ENCODE measurements at places on chromosomes 5 and 9.
A peak's percentile ranks its signal among the peaks of the same experiment; 100 is the strongest.

GRCh38 chr9:124258607-124259157 is 933 bp downstream of the NEK6 start:
- DNase-seq = no peak

DNA sequence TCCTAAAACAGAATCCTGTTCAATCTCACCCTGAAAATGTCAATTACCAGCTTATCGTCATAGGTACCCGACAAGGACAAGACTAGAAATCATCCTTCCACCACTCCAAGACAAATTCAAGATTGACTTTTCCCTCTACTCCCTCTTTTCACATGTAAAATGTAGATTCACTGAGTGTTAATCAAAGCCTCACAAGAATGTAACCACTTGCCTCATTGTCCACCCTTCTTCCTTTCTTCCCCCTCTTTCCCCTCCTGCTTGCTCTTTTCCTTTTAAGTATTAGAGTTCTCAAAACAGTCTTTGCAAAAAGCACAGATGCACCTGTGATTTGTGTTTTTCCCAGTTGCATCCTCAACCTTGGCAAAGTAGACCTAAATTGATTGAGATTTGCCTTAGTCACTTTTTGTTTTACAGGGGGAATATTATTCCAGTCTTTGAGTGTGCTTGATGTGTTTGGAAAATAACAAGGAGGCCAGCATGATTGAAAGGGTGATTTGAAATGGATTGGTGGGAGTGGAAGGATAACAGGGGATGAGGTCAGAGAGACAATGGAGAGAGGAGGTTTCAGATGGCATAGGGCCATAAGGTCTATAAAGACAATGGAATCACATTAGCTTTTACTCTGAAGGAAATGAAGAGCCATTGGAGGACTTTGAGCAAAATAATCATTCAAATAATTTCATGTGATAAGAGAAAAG is 231.3 kb upstream of the TYRP1 start:
- DNase-seq = no peak

- no peak for DNase-seq
Observed at GRCh38 chr5:143010351-143010750, 240.2 kb downstream of the ARHGAP26 start.

DNA sequence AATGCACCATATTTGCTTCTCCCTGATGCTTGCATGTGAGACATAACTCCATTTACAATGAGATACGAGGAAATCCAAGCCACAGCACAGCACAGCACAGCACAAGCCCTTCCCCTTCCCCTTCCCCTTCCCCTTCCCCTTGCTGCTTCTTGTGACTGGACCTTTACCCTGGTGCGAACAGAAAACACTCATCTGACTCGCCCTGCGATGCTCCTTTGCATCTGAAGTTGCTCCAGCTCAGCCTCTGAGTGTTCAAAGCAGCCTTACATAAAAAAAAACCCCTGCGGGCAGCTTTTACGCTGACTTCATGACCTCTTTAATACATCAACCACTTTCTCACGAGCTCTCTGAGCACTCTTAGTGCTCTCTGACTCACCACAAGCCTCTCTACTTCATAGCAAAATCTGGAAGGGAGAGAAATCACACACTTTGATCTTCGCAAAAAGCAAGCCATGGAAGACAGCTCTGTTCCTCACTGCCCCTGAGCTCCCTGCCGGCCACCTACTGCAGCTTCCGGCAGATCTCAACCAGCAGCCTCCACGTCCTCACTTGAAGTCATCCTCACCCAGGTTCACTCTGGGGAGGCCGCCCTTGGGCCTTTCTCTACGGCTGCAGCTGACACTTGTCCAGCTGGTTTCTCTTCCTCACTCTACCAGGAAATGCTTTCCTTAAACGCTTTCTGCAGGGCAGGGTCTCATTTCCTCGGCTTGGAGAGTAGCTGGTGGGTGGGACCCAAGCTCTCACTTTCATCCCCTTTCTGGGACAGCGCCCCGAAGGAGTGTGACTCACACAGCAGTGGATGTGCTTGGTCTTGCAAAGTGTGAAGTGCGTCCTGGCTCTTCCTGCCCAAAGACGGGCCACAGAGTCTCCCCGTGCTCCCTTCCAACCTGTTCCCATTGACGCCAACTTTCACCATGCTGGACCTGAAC is 5.3 kb downstream of the SLC34A1 start:
- peak; percentile 56 for DNase-seq

DNA sequence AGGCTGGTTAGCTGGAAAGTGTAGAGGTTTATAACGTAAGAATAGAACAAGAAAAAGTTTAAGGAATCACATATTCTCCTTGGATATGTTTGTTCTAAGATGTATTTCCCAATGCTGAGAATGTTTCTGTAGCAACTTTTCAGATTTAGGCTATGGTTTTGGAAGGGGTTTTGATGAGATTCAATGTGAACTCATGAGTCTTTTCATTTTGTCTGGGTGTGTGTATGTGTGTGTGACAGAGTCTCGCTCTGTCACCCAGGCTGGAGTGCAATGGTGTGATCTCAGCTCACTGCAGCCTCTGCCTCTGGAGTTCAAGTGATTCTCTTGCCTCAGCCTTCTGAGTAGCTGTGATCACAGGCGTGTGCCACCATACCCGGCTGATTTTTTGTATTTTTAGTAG is 38.6 kb downstream of the RAI14 start:
- DNase-seq = no peak

GRCh38 chr5:116084871-116085715 is at the start of gene COMMD10:
TSS of gene COMMD10 (plus strand) at chr5:116085025.
- peak; percentile 69 for DNase-seq

- no peak for DNase-seq
Observed at GRCh38 chr9:109198736-109199382, 31.8 kb upstream of the FRRS1L start.
